Pancreas (tissue), 10 donors: ENCODE measurements at places on chromosomes 1 and 21.

- no peak for DNase-seq
These were observed 46.9 kb upstream of the PRRC2C start for GRCh38 chr1:171438441-171438840.

DNA sequence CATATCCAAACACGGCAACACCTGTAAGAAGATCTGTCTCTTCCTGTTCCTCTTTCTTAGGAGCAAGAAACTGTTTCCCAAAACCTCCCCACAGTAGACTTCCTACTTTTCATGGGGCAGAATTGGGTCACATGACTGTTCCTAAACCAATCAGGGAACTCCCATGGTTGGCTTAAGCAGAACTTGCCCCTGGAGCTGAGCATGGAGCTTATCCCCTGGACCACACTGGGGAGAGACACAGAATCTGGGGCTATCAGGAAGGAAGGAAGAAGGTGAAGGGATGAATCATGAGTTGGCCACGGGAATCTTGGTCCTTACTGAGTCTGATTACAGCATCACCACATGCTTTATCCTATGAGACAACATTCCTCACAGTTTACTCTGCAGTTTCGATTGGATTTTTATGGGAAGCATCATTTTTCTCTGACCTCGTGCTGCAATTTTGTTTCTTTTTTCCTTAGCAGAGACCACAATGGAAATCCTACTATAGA, 81.8 kb downstream of the CDC7 start:
- DNase-seq: no peak

GRCh38 chr1:227544067-227545050, 19.0 kb upstream of the ZNF678 start:
- DNase-seq: peak; percentile 41

DNA sequence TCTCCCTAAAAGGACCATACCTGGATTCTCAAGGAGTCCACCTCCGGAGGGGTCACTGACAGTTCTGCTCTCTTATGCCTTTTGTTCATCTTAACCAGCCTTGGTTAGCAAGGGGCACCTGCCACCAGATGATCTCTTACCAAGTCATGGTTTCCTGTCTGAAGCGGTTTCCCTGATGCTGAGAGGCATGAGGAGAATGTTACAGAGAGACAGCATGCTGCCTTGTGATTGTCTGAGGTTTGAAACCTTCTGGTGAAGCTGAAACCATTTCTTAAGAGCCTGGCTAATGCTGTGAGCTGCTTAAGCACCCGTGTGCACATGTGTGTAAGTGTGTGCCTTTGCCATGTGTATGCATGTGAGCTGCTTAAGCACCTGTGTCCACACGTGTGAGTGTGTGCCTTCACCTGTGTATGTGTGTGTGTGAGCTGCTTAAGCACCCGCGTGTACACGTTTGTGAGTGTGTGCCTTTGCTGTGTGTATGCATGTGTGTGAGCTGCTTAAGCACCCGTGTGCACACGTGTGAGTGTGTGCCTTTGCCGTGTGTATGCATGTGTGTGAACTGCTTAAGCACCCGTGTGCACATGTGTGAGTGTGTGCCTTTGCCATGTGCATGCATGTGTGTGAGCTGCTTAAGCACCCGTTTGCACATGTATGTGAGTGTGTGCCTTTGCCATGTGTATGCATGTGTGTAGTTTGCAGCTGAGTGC, 136.4 kb upstream of the COL6A1 start:
- no peak for DNase-seq

DNA sequence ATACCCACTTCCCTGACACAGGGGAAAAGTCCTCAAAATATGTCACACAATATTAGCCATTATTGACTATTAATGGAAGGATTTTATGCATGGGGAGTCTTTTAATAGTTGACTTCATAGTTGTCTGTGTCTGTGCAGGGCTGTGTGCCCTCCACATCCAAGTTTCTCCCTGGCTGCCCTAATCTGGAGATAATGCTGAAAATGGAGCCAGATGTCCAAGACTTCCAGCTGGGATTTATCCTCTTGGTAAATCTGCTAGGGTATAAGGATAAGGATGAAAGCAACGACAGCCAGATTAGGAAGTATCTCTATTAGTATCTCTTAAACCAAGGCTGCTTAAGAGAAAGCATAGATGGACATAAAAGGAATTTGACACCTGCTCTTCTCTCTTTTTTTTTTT, 42.1 kb downstream of the CDK18 start:
- DNase-seq: peak; percentile 1

DNA sequence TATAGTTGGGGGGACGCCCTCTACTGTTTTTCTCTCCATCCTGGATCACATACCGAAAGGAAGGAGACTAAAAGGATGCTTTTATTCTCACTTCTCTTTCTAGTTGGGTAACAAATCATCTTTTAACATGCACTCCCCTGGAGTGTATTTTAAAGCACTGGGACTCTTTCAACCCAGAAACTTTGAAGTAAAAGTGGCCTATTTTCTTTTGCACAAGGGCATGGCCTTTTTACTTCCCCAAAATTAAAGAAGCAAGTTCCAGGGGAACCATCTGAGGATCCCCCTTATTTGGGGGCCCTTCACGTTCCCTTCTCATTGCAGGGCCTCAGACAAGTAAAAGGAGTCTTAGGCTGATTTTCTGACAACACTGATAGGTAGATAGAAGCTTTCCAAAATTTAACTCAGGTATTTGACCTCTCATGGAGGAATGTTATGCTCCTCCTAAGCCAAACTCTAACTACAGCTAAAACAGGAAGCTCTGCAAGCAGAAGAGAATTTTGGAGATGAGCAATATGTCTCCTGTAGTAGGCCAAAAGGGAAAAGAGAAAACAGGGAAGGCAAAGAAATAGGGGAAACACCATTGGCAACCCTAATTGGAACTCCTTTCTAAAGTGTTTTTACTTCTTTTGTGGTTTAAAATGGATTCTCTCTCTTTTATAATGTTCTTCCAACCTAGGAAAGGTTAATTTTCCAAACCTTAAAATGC, 8.9 kb upstream of the CD46 start:
- no peak for DNase-seq

GRCh38 chr1:231723146-231723545, 96.6 kb downstream of the DISC1 start:
- no peak for DNase-seq

DNA sequence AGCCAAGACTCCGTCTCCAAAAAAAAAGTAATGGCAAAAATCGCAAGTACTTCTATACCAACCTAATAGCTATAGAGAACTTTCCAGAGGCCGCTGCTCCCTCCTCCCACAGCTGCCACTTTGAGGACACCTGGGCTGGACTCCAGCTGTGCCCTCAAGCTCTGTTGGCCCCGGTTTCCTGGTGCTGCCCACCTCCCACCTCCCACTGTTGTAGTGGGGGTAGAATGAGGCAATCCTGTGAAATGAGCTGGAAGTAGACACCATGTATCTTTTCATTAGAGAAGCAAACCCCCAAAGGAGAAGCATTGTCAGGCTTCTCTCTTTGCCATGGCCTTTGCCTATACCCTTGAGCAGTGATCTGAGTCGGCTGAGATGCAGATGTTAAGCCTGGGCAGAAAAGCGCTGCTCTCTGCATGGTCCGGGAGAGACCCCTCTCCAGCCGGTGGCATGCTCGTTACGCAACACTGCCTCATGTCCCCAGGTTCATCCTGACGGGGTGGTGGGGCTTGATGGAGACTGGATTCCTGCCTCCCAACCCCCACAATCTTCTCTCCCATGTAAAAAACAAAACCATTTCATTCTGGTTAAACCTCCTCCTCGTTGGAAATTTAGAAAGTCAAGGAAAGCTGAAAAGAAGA, 39.7 kb downstream of the SIM2 start:
- DNase-seq: no peak

GRCh38 chr1:162498496-162498810, 835 bp downstream of the UHMK1 start:
- no peak for DNase-seq

DNA sequence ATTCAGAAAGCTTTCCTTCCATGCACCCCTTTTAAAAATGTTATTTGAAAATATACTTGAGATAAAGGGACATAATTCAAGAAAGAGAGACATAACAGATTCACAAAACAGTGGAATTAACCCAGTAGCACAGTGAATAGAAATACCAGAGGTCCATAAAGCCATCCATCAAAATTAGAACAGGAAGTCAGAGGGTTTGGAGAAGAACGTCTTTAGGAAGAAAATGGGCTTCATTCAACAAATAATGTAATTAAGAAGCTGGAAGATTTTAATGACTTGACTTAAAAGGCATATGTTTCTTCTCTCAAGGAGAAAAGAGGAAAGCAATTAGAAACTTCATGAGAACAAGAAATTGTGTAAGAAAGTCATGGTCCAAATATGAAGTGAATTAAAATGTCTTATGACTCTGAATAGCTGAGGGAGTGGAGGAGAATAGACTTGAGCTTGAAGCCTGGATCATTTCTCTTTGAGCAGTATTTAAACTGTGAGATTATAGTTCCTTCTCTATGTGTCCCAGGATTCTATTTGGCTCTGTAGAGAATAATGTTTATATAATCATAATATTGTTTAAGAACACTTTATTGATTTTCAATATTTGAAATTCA, 7.9 kb upstream of the HCRTR1 start:
- no peak for DNase-seq

DNA sequence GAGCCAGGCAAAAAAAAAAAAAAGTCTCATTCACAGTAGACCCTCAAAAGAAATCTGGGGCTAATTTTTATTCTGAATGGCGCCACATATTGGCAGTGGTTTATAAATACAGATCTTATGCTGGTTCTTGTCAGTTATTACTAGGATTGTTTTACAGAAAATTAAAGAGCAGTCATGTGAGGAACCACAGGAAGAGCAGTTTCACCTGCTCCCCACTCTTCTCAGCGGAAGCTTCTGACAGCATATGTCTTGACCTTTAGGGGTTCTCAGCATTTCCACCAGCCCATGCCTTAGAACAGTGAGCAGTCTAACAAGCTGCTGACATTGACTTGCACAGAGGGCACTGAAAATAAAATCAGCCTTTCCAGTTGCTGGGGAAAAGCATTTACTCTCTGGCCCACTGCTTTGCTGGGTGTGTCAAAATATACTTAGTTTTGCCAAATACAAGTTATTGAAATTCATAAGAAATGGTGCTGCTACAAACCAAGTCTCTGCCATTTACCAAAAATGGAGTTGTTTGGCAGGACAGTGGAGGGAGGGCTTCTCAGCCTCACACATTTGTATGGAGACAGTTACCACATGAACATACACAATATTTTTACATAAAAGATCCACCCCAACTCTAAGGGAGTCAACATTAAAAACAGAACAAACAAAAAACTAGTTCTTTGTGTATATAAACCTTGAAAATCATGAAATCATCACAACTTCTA, 144.2 kb downstream of the SYT2 start:
- DNase-seq: no peak

GRCh38 chr1:218466341-218467010, 121.3 kb downstream of the TGFB2 start:
- DNase-seq: no peak

DNA sequence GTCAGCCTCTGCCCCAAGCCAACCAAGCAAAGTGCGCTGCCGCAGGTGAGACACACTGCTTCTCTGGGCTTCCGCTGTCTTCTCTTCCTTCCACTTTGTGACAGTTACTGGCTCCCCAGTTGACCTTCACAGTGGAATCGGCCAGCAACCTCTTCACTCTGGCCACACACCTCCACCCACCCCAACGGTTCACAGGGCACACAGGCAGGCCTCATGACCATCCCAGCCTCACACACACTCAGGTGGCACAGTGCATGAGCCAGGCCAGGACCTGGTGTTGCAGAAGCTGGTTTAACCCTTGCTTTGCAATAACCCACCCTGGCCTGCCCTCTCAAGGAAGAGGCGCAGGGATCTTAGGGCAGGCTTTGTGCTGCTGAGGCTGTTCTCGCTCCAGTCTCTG, 69.2 kb downstream of the SSBP3 start:
- no peak for DNase-seq

DNA sequence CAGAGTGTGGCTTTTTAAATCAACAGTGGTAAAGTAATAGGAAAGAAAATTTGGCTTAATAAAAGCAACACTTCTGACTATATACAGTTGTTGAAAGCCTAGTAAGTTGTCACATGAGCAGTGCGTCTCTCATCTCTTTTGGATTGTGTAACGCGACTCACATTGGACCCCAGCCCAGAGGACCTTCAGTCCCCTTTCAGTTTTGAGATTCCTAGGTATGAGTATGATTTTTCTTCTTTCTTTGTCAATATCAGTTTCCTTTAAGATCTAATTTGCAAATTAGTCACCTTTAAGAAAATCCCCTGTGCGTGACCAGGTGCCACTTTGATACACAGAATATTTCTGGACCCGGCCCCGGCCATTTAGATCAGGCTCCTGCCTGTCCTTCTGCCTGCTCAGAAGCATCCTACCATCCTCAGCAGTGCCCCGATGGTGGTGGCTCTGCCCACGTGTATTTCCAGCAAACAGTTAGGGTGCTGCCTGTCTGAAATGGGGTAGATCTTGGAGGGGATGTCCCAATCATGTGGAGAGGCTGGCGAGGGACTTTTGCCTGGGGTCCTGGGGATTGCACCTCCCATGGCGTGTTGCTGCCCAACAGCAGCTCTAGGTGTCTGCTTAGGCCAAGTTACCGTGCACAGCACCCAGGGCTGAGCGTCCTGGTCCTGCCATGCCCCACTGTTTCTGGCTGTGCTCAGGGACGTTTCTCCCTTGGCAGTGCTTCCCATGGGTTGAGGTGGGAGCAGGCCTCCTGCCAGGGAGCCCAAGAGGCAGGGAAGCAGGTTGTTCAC, 21.1 kb downstream of the SNAP47 start:
- no peak for DNase-seq

- DNase-seq: no peak
These were observed 80.0 kb downstream of the BCAR3 start for GRCh38 chr1:93601686-93602085.

DNA sequence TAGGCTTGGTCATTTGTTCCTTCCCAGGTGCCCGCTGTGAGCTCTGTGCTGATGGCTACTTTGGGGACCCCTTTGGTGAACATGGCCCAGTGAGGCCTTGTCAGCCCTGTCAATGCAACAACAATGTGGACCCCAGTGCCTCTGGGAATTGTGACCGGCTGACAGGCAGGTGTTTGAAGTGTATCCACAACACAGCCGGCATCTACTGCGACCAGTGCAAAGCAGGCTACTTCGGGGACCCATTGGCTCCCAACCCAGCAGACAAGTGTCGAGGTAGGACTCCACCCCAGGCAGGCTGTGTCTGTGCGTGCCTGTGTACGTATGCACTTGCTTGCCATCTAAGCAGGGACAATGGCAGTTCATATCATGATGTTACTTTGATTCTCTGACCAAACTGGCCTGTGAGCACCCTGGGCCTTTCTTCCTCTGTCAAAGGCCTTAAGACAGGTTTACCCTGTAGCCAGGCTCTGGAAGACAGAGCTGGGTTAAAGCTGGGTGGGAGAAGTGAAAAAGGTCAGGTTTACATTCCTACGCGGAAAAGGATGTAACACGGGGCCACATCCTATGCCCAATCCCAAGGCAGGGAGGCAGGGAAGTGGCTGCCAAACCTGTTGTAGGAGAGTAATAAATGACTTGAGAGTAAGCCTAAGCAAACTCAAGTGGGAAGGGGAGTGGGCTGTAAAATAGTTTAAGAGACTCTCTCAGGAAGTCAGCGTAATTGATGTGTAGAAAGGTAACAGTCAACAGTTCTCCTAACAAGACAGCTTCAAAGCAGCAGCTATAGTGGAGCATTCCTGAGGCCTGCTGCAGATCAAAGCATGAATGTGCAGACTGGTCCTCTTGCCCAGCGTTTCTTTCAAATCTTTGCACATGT, 42.5 kb downstream of the LAMC2 start:
- no peak for DNase-seq

GRCh38 chr1:11550664-11551283, 71.8 kb downstream of the DISP3 start:
- DNase-seq: no peak

GRCh38 chr1:10903821-10904220, 107.4 kb upstream of the CASZ1 start:
- DNase-seq: no peak
